ENCODE measurements at places on chromosomes 5 and 9.
A peak's percentile ranks its signal among the peaks of the same experiment; 100 is the strongest.

- DNase-seq, result no peak
Measured at GRCh38 chr9:86557063-86557766, 203.0 kb upstream of the TUT7 start.

- no peak for DNase-seq
Measured at GRCh38 chr5:42854795-42855194, 43.1 kb upstream of the SELENOP start.

- no peak for DNase-seq
Measured at GRCh38 chr9:126223798-126224531, 102.7 kb upstream of the MVB12B start.

GRCh38 chr5:138739938-138740337, 13.3 kb upstream of the CTNNA1 start:
- no peak for DNase-seq

- DNase-seq, result no peak
Measured at GRCh38 chr5:83364312-83365299, 106.9 kb upstream of the VCAN start.

DNA sequence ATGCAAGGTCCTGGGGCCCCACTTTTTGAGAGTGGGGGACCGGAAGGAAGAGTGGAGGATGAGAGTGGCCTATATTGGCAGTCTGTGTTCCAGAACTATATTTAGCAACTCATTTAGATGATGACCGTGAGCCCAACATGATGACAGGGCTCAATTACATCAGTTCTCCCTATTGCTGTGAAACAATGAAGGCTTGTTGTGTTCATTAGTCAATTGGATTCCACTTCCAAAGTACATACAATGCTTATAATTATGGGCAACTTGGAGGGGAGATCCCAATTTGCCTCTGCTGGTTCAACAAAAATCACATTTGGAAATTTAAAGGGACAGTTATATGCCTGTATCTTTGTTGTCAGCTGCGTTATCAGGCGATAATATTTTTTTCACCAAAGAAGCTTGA, 91.1 kb downstream of the TARS1 start:
- no peak for DNase-seq

GRCh38 chr9:96253059-96253696, 48.8 kb downstream of the HSD17B3 start:
- no peak for DNase-seq

DNA sequence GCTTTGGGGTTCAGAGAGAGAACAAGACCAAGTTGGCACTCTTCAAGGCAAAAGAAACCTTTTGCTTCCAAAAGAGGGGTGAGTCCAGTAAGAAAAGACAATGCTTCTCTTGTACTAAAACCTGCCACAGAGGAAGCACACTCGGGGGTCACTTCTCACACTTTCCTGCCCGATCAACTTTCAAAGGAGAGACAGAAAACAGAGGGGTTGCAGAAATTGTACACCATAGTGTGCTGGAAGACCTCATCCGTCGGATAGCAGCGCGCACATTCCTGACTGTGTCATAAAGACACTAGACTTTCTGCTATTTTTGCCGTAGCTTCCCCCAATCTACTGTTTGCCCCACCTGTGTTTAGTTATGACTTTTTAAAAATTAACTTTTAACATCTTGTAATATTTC, 66.9 kb downstream of the OR2K2 start:
- DNase-seq, result no peak

DNA sequence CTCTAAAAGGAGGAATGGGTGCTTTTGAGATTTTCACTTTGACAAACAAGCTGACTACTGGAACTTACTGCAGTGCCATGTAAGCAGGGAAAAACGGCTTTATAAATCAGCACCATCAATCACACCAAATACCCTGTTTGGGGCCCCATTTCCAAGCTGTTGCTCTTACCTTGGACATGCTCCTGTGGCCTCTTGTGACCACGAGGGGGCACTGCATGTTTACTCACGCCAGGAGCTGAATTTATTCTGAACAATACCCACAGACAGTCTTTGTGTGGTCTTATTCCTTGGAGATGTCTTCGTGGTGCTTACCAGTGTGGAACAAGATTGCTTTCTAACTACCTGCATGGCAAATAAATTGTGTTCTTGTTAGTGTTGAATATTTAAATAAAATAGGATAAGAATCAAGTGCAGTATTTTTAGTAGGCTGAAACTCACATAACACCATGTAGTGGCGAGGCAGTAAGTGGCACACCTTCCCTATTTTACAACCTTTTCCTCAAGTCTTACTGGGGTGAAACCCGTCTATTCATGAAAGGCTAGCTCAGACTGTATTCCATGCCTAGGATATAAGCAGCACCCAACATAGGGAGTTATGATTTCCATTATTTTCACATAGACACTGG, 155.5 kb upstream of the NMUR2 start:
- DNase-seq, result peak; percentile 1

DNA sequence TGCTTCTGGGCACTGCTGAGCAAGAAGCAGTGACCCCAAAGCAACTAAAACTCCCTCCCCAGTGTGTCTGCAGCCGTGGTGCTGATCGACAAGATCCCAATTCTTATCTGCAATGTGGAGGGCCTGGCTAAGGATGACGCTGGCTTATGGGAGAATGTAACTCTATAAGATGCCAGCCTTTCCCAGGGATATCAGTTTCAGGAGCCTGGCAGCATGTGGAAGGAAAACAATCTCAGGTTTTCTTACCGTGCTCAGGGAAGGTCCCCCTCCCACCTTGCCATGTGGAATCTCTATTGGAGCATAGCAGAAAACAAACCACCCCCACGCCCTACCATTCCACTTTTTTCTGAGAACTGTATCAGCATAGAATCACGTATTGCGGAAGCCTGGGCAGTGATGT, 87.7 kb upstream of the PTPN3 start:
- DNase-seq, result no peak

DNA sequence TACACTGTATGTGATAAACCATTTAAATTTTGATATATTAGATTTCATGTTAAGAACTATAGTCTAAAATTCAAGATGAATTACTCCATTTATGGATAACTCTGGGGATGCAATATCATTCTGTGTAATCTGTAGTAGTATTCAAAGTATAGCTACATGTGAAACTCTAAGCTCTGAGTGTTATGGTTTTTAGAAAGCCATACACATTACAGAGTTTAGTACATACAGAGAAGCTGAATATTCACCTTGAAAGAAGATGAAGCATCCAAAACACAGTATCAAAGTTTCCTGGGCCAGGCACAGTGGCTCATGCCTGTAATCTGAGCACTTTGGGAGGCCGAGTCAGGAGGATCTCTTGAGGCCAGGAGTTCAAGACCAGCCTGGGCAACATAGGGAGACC, 25.0 kb downstream of the ABHD17B start:
- no peak for DNase-seq

- DNase-seq, result no peak
Measured at GRCh38 chr9:129247285-129248153, 69.5 kb upstream of the IER5L start.

DNA sequence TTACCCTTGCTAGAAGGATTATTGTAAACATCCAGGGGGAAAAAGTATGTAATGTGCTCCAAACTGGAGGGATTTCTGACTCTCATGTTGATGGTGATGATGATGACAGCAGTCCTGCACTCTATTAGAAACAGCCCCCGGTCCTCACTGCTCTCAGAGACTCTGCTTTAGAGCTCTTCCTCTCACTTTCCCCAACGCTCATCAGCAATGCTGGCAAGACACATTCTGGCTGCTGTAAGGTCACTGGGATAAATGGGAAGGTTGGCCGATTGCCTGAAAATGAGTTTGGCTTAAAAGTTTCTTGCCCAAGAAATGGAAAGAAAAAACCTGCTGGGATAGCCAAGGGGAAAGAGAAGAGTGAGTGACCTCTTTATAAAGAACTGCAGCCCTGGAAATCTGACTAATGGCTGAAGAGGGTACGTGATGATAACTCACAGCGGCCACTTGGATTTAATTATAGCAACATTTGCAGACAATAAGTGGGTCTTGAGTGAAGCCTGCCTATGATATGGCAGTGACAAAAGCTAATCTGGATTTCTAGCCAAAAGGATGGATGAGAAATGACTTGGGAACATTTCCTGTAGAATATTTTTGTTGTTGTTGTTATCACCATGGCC, 235.8 kb downstream of the TMEM38B start:
- no peak for DNase-seq

GRCh38 chr5:180304431-180305375, 12.8 kb upstream of the MAPK9 start:
- no peak for DNase-seq
